ENCODE measurements at places on chromosomes 5 and 9. TPM values are rescaled to one million over a fixed set of nuclear protein-coding genes. Genes with fewer than 3 reads are reported as not detected.

Gene SKIC3
- 74.7 TPM for total RNA-seq

Gene GRIN1
- not detected for total RNA-seq

Gene ZCCHC9
- 49.1 TPM for total RNA-seq

Gene RPL7A
- total RNA-seq: 3,454 TPM

Gene C9orf50
- not detected for total RNA-seq

Gene PCDHB12
- not detected for total RNA-seq

Gene RIOK2
- 41.5 TPM for total RNA-seq

Gene SPOCK1
- total RNA-seq: not detected

Gene RUSC2
- 2.7 TPM for total RNA-seq

Gene ENC1
- total RNA-seq: 0.44 TPM

Gene CENPH
- 82.0 TPM for total RNA-seq

Gene ZNF782
- 2.8 TPM for total RNA-seq

Gene BTNL3
- not detected for total RNA-seq

Gene CCDC171
- 2.7 TPM for total RNA-seq

Gene ARHGAP26
- 16.4 TPM for total RNA-seq

Gene SCGB3A2
- total RNA-seq: not detected

Gene TMEM252
- not detected for total RNA-seq

Gene ADGRD2
- not detected for total RNA-seq
